GM18507 (cell line): ENCODE measurements at places on chromosomes 5 and 9.

- no peak for DNase-seq
These were observed 1.0 kb downstream of the KLF4 start for GRCh38 chr9:107488375-107489143.

GRCh38 chr9:129968690-129969485, 74.1 kb downstream of the FNBP1 start:
- no peak for DNase-seq

DNA sequence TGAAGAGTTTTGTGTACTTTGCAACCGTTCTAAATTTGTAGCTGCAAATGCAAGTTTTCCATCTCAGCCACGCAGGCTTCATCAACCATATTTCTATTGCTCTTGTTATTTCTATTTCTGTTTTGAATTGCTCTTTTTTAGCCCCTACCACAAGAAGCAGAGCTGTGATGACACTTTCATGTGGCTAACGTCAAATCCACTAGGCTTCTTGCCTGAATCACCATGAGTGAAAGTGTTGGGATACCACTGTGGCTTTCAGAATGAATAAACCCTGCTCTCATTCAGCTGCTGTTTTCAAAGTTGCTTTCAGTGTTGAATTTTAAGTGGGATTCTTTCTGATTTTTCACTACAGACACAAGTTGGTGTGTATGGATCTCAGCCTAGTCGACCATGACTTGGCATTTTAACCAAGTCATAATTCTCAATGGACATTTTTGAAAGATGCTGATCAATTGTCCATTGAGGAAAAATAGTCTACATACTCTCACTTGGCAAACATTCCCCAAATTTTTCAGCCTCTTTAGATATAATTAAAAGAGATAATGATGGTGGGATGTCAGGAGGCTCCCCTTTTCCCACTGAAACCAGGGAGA, 41.0 kb upstream of the MTAP start:
- no peak for DNase-seq

DNA sequence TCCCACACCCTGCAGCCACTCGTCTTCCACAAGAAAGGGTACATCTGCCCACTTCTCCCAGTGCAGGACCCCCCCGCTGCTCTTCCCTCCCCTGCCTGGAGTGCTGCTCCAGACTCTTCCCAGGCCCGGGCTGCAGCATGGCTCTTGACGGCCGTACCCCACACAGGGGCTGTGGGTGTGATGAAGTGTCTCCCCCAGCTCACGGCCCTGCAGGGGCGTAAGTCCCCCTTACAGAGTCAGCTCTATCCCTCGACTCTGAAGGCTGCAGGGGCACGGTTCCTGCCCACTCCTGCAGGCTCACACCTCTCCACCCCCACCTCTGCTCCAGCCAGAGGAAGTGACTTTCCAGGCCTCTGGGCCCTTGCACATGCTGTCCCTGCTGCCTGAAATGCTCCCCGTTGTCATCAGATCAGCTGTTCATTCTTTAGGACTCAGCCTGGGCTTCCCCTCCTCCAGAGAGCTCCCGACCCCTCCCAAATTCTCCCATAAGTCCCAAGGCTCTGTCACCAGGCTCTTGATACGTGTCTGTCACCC, 180.6 kb upstream of the IER5L start:
- no peak for DNase-seq

DNA sequence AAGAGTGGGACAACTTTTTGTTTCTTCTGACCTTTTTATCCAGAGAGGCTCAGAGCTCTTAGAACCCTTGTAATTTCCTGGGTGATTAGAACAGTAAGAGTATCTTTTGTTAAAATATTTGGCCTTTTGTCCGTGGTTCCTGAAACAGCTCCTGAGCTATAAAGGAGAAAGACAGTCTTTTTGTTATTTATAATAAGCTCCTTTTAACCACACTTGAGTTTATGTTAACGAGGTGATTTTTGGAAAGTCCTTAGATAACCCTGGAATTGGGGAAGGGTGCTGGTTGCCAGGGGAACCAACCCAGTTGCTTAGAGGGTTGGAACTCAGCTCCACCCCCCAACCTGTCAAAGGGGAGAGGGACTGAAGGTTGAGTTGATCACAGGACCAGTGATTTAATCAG, 4.8 kb downstream of the ZNF483 start:
- no peak for DNase-seq

DNA sequence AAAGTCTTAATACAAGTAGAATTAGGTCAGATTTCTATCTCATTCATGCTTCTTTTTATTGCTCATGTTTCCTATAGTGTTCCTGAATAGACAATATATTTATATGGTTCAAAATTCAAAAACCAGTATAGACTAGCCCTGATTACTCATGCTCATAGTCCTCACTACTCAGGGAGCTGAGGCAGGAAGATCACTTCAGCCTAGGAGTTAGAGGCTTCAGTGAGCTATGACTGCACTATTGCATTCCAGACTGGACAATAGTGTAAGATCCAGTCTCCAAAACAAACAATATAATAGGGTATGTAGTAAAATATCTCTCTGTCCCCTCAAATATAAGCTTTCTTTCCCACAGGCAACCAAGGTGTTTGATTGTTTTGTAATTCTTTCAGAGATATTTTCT, 2.4 kb downstream of the ANKRD31 start:
- DNase-seq: no peak
